ENCODE measurements at places on chromosomes 4 and X.

DNA sequence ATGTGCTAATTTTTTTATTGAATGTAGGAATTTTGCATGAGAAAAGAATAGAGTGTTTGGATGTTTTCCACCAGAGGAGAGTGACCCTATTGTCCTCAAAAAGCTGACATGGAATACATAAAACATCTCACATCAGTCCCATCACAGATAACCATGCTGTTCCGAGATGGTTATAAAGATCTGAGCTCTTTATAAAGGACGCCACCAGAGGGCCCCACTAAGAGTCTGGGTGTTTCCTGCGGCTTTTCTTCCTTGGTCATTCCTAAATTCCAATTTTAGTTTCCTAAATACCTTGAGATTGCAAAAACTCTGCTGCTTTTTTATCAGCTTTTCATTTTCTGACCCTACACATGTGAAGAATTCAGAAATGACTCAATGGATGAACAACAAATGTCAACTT lies 504.5 kb upstream of the FRG1 start:
- no peak for DNase-seq

DNA sequence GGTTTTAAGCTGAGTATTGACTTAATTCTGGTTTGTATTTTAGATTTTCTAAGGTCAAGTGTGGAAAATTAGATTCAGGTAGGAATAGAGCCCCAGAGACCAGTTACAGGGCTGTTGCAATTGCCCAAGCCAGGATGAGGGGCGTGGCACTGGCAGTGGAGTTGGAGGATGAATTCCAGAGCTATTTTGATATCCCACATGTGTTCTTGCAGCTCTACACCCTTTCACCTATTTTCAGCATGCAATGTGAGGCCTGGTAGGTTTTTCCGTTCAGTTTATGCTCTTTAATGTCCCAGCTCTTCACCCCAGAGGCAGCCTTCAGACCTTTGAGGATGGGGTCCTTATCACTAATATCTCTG lies 17.9 kb upstream of the OGT start:
- DNase-seq: no peak

GRCh38 chr4:105399532-105400161 lies 74.2 kb downstream of the PPA2 start:
- peak; percentile 44 for DNase-seq

DNA sequence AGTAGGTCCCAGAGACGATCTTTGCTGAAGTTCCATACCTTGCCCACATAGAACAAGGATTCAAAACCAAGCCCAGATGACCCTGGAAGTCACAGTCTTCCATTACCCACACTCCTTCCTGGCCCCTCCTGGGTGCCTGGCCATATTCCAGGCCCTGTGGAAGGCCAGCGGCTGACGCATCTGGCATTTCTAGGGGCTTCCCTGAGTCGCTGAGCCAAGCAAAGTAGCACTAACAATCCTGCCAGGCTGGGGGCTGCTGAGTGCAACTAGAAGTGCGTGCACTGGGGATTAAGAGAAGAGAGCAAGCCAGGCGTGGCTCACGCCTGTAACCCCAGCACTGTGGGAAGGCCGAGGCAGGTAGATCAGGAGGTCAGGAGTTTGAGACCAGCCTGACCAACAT lies 175.2 kb upstream of the CPEB2 start:
- DNase-seq: no peak

GRCh38 chr4:109004418-109004817 lies 241.6 kb upstream of the ETNPPL start:
- DNase-seq: no peak

GRCh38 chr4:26071688-26072087 lies 157.7 kb downstream of the SMIM20 start:
- no peak for DNase-seq

- no peak for DNase-seq
Observed at GRCh38 chr4:78863991-78864390, 75.2 kb downstream of the PAQR3 start.

- no peak for DNase-seq
Observed at GRCh38 chr4:5793514-5793913, 82.5 kb downstream of the EVC start.

DNA sequence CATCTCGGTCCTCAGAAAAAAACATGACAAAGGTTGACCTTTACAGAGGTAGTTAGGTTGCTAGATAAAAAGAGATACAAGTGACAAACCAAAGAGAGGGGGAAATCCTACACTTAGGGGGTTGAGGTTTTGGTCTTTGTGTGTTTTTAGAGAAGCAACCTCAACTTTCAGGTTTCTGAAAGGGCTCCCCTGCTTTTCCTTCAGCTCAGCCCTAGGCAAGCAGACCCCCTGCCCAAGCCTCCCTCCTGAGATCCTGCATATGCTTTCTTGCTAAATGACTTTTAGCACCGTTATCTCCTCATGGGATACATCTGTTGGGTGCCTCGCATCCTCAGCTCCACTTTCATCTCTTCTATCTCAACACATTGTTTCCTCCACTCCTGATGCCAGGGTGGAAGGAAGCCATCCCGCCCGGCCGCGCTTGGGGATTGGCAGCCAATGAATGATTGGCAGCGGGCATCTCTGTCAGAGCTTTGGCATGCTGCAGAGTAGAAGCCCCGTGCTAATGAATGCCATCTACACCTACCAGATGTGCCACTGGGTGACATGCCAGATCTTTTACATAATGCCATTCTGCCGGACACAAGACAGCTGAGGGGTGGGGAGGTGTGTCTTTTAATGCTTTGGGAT lies 15.0 kb upstream of the PRDM8 start:
- no peak for DNase-seq

- DNase-seq: no peak
Observed at GRCh38 chr4:182338063-182338462, 94.9 kb downstream of the TENM3 start.

DNA sequence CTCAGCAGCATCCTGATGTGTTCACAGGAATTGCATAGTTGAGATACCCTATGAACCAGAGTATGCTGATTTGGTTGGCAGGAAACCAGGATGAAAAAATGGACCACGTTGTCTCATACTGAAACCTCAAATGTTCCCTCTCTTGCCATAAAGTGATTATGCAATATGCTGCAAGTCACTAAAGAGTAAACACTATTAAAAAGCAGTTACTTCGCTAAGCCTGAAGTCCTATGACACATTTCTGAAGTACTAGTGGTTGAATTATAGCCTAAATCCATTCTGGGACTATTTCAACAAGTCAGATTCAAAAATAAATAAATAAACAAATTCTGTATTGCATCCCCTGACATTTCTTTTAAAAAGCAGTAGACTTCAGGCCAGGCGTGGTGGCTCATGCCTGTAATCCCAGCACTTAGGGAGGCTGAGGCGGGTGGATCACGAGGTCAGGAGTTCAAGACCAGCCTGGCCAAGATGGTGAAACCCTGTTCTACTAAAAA lies 106.0 kb upstream of the NAP1L5 start:
- DNase-seq: peak; percentile 80

- peak; percentile 24 for DNase-seq
Observed at GRCh38 chrX:122582280-122582974, 601.7 kb upstream of the GRIA3 start.

DNA sequence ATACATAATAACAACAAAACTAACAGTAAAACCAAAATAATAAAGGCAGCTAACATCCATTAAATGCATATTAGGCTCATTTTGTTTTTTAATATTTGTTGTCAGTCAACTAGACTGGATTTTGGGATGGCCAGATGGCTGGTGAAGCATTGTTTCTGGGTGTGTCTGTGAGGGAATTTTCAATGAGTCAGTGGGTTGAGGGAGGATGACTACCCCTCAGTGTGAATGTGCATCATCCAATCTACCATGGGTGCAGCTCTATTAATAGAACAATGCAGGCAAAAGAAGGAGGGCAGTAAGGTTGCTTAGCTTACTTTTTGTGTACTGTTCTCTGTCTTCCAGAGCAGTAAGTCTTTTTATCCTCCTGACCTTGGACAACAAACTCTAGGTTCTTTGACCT lies 484.2 kb upstream of the HS3ST1 start:
- peak; percentile 80 for DNase-seq

GRCh38 chr4:51830156-51830720 lies 12.7 kb upstream of the DCUN1D4 start:
- DNase-seq: no peak

DNA sequence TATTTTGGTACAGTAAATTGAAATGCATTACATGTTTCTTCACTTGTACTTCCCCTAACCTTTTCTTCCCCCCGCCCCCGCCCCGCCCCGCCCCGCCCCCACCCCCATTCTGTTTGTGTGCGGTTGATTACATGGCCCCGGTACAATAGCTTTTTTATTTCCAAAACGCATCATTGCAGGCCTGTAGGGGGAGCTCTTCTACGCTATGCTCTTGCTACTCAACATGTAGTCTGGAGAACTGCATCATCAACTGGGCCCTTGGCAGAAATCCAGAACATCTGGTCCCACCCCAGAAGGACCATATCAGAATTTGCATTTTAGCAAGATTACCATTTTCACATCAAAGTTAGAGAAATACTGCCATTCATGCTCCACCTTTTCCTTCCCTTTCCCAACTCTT lies 333.3 kb upstream of the DDX53 start:
- DNase-seq: no peak

DNA sequence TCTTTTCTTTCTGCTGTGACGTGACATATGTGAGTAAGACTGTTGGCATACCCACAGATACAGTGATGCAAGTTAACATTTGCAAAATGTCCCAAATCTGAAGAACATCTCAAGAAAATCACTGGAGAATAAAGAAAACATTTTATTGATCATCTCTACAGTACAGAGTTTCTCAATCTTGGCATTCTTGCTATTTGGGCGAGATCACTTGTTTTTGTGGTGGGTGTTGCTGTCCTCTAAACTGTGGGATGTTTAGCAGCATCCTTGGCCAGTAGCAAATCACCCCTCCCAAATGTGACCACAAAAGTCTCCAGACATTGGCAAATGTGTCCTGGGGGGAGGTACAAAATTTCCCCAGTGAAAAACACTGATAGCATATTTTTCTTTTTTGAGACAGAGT lies 28.8 kb downstream of the AMELX start:
- no peak for DNase-seq

DNA sequence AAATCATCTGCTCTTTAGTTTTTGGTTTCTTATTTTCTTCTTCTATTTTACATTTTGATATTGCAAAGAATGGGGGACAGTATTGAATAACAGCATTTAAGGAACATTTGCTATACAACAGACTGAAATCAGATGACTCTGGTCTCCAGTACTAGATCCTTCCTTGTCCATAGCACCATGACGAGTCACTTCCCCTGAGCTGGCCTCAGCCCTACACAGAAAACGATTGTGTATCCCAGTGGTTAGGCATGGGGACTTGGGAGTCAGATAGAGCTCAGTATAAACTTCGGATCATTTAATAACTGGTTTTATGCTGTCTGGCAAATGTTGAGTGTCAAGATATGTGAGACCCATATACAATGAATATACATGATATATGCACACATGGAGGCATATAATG lies 44.7 kb upstream of the BEX4 start:
- DNase-seq: no peak

- no peak for DNase-seq
Observed at GRCh38 chr4:74375824-74376426, 11.0 kb downstream of the EREG start.

- DNase-seq: no peak
Observed at GRCh38 chrX:109822861-109823260, 89.8 kb upstream of the ACSL4 start.

DNA sequence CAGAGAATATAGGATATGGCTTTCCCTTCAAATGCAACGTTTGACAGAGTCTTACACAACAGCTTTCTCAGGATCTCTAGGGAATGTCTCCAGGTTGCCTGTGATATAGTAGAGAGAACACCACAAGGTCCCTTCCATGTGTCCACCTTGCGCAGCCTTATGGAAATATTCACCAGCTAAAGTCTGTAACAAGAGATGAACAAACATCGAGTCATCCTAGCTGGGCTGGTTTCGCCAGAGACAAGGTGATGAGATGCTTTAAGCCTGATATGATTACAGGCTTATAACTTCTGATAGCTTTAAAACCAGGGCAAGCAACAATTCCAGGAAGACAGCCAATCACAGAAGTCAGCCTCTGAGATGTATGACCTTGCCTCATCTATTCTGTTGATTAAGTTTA lies 83.8 kb downstream of the SEL1L3 start:
- peak; percentile 48 for DNase-seq

- peak; percentile 27 for DNase-seq
Observed at GRCh38 chrX:22389556-22390179, 117.0 kb downstream of the CBLL2 start.

- no peak for DNase-seq
Observed at GRCh38 chr4:1572010-1572385, 112.1 kb downstream of the FAM53A start.

DNA sequence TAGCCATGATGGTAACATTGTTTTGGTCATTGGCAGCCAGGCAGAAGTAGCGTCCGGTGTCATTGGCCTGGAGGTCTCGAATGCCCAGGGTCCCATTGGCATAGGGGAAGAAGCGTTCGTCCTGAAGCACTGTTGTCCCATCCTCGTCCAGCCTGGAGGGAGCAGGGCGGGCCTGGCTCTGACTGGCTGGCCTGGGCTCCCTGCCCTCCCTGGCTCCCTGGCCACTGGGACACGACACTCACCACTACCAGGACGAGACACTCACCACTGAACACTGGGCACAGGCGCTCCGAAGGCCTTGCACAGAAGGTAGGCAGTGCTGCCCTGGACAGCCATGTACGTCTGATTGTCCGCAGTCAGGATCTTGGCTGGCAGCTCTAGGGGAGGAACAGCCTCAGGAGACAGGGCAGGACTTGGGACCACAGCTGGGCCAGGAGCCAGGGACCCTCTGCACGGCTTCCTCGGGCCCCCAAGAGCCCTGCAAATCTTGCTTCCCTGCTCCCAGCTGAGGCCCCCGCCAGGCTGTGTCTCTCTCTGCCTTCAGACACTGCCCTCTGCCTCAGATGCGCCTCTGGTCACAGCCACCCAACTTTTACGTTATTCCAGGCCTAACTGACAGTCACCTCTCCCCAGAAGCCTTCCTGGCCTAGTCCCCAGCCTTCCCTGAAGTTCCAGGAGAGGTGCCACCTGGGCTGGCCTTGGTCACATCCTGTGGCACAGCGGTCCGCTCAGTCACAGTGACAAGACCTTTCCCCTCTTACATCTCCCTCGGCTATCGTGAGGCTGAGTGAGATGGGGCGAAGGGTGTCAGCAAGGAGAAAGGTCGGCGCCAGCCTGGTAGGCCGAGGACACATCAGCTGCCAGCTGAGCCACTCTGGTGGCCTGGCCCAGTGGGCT lies 17.1 kb downstream of the L1CAM start:
- DNase-seq: no peak

DNA sequence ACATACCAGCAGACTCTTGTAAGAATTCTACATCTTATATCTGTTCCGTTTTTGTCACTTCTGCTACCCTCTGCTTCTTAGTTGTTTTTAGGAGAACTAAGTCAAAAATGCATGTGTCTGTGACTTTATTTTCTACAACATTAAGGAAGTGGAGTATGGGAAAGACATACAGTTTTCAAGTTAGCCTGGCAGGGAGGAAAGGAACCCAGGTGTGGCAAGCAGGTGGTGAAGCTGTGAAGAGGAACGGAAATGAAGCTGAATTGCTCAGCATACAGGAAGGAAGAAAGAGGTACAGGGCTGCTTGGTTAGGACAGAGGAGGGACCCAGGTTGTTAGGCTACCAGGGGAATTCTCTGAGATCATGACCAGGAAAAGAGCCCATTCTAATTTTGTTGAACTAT lies 9.4 kb downstream of the GPRIN3 start:
- DNase-seq: no peak

GRCh38 chr4:180052629-180053028 lies 2190.6 kb upstream of the TENM3 start:
- DNase-seq: no peak

- no peak for DNase-seq
Observed at GRCh38 chr4:8276358-8277240, 7.0 kb downstream of the HTRA3 start.

- DNase-seq: no peak
Observed at GRCh38 chr4:189098932-189099696, 841.6 kb upstream of the FRG1 start.

Data from epithelial cell of prostate (primary cell).